ENCODE measurements at places on chromosomes 1 and 21.

DNA sequence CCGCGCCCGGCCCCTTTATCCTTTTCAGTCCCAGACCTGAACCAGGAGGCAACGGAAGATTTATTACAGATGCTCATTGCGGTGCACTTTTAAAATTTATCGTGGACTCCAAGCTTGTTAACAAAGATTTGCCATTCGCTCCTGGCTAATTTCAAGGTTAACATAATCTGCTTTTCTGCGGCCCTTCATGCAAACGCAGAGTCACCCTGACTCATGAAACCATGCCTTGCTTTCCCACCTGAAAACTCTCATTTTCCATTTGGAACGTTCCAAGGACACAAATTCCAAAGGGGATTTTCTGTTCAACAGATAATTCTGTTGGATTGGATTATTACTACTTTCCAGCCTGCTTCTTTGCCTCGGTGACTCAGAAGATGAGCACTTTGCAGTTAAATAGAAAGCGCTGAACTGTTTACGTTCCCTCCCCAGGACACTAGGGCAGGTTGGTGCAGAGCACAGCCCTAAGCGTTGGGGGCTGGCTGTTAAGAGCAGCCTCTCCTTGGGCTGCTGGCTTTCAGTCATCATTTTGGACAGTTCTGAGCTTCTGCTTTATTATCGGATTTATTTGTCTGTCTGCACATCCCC is 51.1 kb downstream of the CD247 start:
- no peak for DNase-seq

DNA sequence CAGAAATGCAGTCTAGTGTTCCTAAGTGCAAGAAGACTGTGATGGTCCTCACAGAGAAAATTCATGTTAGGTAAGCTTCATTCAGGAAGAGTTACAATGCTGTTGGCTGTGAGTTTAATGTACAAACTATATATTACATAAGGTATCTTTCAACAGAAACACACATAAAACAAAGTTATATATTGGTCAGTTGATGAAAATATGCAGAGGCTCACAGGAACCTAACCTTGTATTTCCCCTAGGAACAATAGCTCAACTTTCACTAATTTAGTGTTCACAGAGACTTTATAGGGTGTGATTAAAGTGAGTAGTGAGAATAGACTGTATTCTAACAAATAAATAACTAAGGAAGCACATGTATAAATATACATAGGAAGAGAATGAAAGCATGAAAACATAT is 676.9 kb upstream of the ADGRL4 start:
- DNase-seq = no peak

DNA sequence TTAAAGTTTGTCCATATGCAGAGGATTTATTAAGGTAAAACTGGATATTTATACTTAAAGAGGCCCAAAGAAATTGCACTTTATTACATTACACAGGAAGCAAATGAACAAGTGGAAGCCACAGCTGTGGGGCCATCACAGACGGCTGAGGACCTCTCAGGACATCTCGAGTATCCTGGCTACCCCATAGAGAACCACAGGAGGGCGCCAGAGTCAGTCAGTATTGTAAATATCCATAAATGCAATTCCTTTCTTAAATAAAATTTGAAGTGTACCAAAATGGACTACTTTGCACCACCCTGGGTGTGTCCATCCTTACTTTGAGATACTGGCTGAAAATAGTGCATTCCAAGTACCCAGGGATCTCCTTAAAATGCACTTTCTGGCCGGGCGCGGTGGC is 257.2 kb downstream of the MRPL39 start:
- no peak for DNase-seq

DNA sequence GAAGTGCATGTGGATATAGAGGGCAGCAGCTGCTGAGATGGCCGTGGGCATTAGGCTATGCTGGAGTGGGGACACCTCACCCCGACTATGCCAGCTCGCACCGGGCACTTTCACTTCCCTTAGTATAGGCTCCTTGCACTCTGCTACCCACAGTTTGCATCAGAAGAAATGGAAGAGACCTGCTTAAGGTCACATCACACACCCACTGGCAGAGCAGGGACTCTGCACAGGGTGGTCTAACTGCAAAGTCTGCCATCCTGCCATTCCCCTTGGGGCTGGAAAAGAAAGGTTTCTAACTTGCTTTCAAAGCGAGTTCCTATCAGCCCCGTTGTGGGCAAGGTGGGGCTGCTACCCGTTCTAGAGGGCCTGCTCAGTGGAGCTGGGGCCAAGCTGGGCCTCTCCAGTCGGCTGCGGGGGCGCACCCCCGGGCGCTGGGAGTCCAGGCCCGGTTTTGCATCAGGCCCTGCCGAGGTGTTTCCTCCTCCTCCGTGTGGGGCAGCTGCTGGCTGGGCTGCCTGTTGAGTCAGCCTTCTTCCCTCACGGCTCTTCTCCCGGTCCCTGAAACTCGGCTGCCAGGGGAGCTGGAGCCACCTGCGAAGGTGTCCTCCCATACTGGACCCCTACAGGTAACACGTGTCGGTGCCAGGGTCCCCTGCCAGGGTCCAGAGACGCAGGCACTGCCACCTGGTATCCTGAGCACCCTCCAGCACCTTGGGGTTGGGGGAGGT is at the start of gene SYTL1:
TSS of gene SYTL1 (plus strand) at position 498 of the 728 bp plus-strand sequence. CDS start 3,313 bp downstream, outside the sequence.
- DNase-seq = no peak

- no peak for DNase-seq
These were observed 19.5 kb upstream of the PUM1 start for GRCh38 chr1:31084782-31085569.
